Astrocyte of the spinal cord (primary cell): ENCODE measurements at places on chromosomes 6 and 20.

GRCh38 chr20:35768731-35769664, 2.8 kb upstream of the PHF20 start:
- DNase-seq: peak; percentile 96

- DNase-seq: peak; percentile 8
These were observed 64.2 kb downstream of the LMBRD1 start for GRCh38 chr6:69732640-69733039.

DNA sequence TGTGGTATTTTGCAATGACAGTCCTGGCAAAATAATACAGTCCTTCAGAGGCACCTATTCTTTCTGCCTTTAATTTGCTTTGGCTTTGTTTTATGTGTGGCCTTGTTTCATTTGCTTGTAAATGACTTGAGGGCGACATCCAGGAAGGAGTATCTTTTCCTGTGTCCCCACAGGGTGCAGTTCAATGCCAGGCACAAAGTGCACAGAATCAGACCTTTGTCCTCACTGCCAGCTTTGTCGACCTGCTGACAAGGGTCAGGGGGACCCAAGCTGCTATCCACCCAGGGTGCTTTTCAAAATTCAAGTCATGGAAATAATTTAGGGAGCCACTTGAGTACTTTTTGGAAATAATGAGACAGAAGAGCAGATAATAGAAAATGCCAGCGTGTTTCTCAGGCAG, 37.0 kb upstream of the CDKN1A start:
- DNase-seq: no peak

DNA sequence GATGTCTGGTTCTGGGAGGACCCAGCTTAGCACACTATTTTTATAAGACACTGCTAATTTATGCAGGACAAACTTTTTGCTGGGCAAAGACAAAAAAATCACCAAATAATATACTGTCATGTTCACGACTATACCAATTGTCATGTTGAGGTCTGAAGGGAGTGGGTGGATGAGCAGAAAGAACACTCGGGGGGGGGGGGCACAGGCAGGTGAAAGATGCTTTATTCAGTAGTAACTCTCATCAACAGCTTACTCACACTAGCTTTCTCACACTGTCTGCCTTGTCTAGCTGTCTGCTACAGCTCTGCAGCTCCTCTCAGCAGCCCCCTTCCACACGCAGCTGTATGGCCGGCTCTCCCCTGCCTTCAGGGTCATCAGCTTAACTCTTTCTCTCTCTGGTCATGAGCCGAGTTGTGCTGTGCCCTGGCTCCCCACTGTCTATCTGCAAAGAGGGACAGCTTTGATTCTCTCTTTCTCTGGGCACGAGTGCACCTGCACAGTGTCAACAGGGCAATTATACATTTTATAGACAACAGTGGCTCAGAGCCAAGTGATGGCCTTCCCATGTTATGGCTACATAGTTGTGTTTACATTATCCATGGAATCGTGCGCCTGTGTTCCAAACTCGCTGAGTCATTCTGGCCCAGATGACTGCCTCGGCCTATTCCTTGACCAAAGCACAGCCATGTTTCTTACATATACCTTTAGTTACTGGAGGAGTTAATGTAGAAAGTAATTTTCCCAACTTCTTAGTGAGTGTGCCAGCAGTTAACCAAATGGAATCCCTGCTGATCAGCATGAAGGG, 187.7 kb upstream of the PRSS16 start:
- DNase-seq: no peak

DNA sequence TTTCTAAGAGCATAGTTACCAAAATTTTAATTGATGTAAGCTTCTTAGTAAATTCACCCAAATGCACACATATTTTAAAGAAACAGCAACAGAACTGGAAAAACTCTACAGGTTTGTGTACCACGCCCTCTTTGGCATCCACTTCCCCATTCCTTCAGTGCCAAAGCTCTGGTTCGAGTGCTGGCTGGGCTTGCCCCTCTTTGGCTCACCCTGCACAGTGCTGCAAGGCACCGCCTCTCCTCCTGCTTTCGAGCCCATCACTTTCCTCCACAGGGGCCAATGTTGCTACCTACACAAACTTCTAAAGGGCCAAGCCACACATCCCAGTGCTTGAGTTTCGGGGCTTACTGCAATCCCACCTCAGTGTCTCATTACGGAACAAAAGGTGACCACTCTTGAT, 9.6 kb downstream of the LRP11 start:
- DNase-seq: peak; percentile 23

GRCh38 chr6:138162111-138162954, 594 bp downstream of the ARFGEF3 start:
- DNase-seq: peak; percentile 7

DNA sequence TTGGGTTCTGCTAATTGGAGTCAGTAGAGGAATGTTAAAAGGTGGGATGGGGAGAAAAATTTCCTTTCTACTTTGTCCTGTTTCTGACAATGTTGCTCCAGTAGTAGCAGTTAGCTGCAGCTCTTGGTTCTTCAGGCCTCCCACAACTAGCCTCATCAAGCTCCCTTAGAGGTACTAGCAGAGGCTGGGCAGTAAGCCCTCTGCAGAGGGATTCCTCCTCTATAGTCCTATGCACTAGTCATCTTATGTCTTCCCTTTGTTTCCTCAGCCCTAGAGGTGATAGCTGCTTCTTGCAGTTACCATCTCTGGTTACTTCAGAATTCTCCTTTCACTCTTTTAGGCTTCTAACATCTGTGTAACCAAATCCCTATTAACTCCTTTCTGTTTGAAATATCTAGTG, 99.8 kb downstream of the FILIP1 start:
- DNase-seq: no peak

DNA sequence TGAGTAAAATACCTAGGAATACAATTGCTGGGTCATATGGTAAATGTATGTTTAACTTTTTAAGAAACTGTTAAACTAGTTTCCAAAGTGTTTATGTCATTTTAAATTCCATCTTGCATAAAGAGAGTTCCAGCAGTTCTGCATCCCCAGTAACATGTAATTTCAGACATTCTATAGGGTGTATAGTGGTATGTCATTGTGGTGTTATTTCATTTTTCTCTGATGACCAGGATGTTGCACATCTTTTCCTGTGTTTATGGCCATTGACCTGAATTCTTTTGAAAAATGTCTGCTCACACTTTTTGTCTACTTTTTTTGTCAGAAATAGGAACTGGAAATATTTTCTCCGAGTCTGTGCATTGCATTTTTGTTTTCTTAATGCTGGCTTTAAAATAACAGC, 128.9 kb downstream of the TMEM200A start:
- peak; percentile 36 for DNase-seq
